LNCaP clone FGC (cell line): ENCODE measurements at places on chromosomes 5 and 9.
A peak's percentile ranks its signal among the peaks of the same experiment; 100 is the strongest.

DNA sequence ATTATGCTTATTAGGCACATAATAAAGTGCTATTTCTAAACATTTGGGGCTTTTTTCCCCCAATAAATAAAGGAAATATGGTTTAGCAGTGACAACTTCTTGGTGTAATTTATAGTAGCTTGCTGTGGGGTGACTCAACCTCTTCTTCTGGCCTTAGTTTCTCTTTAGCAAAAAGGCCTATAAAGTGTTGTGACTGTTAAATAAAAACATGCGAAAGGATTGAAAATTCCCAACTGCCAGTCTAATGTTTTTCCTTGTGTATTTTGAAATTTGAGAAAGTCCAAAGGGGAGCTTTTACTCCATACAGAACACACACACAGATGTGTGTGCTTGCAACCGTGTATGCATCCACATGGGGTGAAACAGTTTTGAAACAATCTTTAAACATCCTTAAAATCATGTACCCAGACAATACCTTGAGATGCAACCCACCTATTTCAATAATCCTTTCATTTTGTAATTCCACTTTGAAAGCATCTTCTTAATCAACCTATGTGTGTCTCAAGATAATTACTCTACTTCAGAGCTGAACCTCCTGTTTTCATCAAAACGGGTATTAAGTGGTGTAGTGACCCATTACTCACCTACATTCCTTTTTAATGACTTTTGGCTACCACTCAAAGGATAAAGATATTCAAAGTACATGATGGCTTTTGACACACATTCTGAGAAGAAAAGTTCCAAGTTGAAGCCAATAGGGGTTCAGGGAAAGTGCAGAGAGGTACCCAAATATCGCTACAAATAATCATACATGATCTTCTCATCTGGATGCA lies 123.8 kb downstream of the DROSHA start:
- no peak for DNase-seq

DNA sequence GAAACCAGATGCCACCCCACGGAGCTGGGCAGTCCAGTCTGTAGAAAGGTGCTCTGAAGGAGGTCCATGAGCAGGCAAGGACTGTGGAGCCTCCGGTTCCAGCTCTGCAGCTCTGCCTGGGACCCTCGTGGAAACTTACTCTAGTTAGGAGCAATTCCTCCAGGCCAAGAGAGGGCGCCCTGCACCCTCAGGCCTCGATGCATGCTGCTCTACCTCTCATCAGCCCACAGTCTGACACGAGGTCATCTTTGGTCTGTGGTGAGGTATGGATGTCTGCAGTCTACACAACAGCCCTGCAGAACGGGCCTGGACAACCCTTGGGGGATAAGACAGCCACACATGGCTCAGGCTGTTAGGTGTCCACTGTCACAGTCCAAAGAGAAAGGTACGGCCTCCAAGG lies 50.6 kb upstream of the UBTD2 start:
- DNase-seq: no peak

- DNase-seq: peak; percentile 70
These were observed 91.9 kb upstream of the OTULINL start for GRCh38 chr5:14489643-14490042.

GRCh38 chr5:178279723-178280438 lies 47.3 kb upstream of the PHYKPL start:
- DNase-seq: peak; percentile 33

- DNase-seq: no peak
These were observed 185.3 kb downstream of the MAPKAP1 start for GRCh38 chr9:125521462-125522327.

- DNase-seq: no peak
These were observed 350.8 kb downstream of the DMRT2 start for GRCh38 chr9:1400983-1401382.

DNA sequence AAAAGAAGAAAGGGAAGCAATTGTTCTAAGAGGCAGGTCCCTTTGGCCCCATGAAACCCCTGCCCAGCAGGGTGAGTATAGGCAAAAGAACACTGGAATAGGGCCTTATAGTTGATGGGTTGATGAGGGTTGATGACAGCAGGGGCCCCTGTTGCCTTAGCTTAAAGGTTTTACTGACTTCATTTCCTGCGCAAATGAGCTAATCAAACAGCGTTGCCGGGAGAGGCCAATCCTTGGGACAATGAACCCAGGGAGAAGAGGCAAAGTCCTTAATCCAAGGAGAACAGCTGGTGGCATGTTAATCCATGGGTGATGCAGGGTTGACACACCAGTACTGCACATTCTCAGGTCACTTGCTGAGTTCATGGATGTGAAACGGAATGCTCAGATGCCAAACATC lies 22.0 kb upstream of the EPB41L4B start:
- no peak for DNase-seq

DNA sequence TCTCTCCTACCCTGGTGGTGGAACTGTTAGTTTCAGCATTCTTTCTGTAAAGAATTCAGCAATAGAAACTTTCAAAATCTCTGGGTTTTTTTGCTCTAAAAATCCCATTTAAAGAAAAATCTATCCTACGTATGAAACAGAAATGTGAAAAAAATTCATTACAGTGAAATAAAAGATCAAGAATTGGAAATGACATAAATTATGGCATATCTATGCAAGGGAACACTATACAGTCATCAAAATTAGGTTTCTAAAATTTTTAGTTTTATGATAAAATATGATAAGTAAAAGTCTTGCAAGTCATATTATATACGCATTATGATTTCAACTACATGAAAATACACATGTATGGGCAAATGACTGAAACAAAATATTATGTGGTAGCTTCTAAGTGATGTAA lies 342.6 kb downstream of the CETN3 start:
- no peak for DNase-seq

- no peak for DNase-seq
These were observed 79.8 kb upstream of the MELK start for GRCh38 chr9:36492865-36493264.

DNA sequence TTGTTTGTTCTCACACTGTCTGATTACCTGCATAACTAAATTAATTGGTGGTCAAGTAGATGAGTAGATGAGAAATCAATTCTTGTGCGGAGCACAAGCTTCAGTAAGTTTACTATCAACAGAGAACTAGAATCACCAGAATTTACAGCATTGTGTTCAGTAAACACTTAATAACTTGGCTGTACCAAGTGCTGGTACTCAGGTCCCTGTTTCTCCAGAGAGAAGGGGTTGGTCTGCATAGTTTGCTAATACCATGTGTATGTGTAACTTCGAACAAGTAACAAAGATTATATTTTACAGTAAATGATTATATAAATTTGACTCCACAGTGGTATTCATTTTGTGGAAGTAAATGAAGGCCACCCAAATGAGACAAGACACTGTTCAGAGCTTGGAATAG lies 146.3 kb downstream of the PCSK5 start:
- DNase-seq: no peak

DNA sequence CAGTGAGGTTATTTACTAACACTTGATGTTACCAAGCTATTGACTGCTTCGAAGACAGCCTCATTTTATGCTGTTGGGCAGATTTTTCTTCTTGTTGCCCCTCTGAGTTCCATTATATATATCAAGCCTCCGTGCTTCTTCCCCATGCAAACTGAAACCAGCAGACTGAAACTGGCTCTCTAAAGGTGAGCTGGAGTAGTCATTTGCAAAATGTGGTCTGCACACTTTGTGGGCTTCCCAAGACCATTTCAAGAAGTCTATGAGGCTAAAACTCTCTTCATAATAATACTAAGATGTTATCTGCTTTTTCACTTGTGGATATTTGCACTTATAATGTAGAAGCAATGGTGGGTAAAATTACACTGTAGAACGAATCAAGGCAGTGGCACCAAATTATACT lies 13.9 kb downstream of the SLC36A1 start:
- no peak for DNase-seq

- no peak for DNase-seq
These were observed 6.1 kb downstream of the SLC31A1 start for GRCh38 chr9:113227436-113227835.

DNA sequence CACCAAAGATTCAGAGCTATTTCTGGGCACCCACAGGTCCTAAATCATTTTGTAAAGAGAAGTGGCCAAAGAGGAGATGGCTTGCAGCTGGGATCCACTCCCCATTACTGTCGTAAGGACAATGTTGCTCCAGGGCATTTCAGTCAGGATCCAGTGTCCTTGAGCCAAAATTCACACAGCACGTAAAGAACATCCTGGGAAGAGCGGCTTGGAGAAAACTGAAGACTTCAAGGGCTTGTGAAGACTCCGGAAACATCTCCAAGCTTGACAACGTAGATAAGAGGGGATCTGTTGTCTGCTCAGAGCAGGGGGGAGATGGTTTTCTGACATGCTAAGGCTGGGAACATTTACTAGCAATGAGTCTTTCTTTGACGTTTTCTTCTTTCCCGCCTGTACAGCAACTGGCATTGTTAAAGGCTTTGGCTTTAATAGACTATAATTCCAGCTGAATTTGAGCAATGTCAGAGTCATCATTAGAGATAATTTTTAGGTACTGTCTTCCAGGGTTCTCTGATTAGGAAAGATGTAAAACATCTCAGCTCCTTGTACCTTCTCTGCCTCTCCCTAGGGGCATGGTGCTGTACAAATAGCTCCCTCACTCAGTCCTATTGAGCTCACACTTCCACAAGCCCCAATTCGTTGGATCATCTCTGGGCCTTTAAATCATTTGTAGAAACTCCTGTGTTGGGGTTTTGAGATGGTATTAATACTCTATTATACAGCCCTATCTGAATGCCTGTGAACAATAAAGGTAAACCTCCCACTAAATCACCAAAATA lies 39.7 kb downstream of the EGFLAM start:
- no peak for DNase-seq
